Non-pigmented ciliary epithelial cell (primary cell): ENCODE measurements at places on chromosomes 16 and 17.

GRCh38 chr17:80990921-80991644 lies 558 bp upstream of the CHMP6 start:
- DNase-seq = no peak

- no peak for DNase-seq
Measured at GRCh38 chr16:87698241-87698640, 67.5 kb downstream of the KLHDC4 start.

- DNase-seq = no peak
Measured at GRCh38 chr17:65154770-65155589, 17.8 kb downstream of the RGS9 start.

GRCh38 chr16:30697264-30698138 lies 1.5 kb upstream of the SRCAP start:
- DNase-seq = peak; percentile 76

GRCh38 chr16:11217651-11218603 lies 38.1 kb downstream of the SOCS1 start:
- DNase-seq = no peak

DNA sequence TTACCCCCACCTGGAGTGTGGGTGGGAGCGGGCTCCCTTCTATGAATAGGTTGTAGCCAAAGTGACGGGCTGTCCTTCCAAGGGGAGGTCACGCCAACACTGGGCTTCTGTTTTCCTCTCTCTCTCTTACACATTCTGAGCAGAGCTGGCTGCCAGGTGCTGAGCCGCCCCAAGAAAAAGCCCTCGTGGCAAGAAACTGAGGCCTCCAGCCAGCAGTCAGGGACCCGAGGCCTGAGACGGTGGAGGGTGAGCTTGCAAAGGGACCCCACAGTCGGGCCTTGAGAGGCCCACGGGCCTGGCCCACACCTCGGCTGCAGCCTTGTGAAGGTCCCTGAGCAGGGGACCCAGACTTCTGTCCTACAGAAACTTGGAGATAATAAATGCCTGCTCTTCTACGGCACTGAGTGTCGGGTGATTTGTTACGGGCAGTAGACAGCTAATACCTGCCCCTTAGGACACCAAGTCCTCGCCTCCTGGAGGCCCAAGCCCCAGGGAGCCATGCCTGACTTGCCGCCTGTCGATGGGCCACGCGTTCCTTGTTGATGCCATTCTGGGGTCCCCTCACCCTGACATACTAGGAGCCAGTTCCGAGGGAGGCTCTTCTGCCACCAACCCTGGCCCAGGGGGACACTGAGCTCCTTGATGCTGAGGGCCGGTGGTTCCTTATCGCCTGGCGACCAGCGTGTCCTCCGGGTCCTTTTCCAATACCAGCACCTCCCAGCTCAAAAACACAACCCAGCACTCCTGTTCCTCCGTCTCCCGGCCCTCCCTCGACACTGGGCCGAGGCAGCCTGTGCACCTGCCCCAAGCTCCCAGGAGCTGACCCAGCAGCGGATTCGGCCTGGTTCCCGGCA lies 26.1 kb downstream of the SLC25A10 start:
- DNase-seq = no peak

DNA sequence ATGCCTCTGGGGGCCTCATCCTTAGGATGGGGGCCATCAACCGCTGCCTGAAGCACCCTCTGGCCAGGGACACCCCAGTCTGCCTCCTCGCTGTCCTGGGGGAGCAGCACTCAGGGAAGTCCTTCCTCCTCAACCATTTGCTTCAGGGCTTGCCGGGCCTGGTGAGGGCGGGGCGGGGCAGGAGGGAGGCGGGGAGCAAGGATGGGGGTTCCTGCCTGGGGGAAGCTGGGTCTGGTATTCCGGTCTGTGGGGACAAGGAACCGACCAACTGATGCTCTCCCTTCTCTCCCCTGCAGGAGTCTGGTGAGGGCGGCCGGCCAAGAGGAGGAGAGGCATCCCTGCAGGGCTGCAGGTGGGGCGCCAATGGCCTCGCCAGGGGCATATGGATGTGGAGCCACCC lies 2.0 kb downstream of the RNF112 start:
- DNase-seq = no peak

GRCh38 chr17:56284482-56284881 lies 131.2 kb downstream of the ANKFN1 start:
- no peak for DNase-seq

- no peak for DNase-seq
Measured at GRCh38 chr17:32722733-32723132, 154.2 kb downstream of the MYO1D start.

- DNase-seq = no peak
Measured at GRCh38 chr16:88773812-88774291, 11.2 kb downstream of the PIEZO1 start.

DNA sequence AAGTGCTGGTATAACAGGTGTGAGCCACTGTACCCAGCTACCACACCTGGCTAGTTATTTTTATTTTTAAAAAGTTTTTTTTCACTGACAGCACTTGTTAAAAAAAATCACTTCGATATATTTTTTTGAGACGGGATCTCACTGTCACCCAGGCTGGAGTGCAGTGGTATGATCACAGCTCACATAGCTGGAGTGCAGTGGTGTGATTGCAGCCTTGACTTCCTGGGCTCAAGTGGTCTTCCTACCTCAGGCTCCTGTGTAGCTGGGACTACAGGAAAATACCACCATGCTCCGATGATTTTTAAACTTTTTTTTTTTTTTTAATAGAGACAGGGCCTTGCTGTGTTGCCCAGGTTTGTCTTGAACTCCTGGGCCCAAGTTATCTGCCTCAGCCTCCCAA lies 12.9 kb downstream of the NBR1 start:
- DNase-seq = no peak

DNA sequence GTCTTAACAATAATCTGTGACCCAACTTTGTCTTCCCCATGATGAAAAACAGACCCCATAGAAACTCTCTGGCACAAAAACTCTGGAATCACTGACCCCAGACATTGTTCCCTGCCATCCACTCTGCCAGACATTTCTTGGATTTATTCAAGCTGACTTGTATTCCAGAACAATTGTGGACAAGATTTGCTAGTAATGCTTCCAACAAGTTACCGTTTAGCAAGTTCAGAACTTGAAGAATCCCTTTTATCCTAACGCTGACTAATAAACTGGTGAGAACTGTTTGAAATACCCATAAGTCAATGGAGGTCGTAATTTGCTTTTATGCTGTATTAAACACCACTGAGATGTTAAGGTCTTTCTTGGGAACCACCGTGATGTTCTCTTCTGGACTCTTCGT lies 10.5 kb downstream of the HSBP1 start:
- no peak for DNase-seq

DNA sequence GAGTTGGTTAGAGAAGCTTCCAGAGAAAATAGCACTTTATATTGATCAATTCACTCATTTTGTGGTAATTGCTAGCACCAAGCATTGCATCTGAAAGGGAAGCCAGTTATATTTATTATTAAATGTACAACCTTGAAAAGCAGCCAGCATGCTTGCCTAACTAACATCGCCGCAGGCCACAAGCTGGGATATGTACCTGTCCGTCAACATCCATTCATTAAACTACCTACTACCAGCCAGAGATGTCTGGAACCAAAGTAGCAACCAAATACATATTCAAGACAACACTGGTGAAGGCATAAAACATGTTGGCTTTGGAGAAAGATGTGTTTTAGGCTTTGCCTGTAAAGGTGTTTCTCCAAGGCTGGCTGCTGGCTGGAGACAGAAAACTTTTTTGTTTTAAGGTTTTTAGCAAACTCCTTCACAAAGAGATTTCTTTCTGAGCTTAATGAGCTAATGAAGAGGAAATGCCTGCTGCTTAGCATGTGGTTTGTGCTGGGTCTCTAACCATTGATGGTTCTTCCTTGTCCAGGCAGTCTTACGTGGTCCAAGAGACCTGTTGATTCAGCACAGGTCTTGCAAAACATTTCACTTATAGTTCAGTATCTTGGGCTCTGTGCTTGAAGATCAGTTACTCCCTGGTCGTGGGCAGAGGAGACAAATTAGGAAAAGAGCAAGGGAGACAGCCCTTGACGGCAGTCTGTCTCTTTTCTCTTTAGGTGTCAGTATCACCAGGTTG lies 3.1 kb downstream of the ITPRIPL2 start:
- no peak for DNase-seq

DNA sequence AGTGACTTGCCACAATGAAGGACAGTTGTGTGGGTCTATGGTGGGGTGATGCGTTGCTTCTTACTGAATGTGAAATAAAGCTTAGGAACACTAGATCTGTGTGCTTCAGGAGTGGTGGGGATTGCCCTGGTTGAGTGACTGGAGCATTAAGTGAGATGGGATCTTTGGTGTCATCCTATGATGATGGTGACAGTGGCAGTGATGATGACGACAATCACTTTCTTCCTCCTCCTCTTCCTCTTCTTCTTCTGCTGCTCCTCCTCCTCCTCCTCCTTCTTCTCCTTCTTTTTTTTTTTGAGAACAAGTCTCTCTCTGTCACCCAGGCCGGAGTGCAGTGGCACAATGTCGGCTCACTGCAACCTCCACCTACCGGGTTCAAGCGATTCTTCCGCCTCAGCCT lies 396.8 kb downstream of the SEC14L1 start:
- no peak for DNase-seq

- DNase-seq = no peak
Measured at GRCh38 chr17:77254951-77255825, 114.4 kb downstream of the SEC14L1 start.

- no peak for DNase-seq
Measured at GRCh38 chr16:87964049-87964659, 12.9 kb downstream of the BANP start.

- no peak for DNase-seq
Measured at GRCh38 chr16:57127037-57127763, 34.8 kb downstream of the CPNE2 start.

GRCh38 chr17:81191646-81192045 lies 25.6 kb upstream of the AATK start:
- DNase-seq = no peak

GRCh38 chr17:82791532-82791931 lies 39.7 kb downstream of the TBCD start:
- peak; percentile 83 for DNase-seq

- DNase-seq = peak; percentile 73
Measured at GRCh38 chr16:53080345-53081031, 25.7 kb downstream of the CHD9 start.

DNA sequence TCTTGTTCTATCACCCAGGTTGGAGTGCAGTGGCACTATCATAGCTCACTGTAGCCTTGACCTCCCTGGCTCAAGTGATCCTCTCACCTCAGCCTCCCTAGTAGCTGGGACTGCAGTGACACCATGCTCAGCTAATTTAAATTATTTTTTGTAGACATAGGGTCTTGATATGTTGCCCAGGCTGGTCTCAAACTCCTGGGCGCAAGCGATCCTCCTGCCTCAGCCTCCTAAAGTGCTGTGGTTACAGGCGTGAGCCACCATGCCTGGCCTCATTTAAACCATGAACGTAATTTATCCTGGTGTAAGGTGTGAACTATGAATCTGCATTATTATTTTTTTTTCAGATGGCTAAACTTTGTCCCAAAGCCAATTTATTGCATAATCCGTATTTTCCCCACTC lies 37.3 kb downstream of the LAT start:
- DNase-seq = no peak
